ENCODE measurements at places on chromosomes 7 and 10.

- no peaks in the 10 kb centered on the region for H3K27me3 ChIP-seq
- H3K4me3 ChIP-seq = no peak overlapping the region
- H3K36me3 ChIP-seq = no peaks in the 10 kb centered on the region
- H3K27ac ChIP-seq = no peak overlapping the region
These were observed 170.1 kb downstream of the SORCS3 start for GRCh38 chr10:104811166-104811565.

- no peak for DNase-seq
- no peaks in the 10 kb centered on the region for H3K36me3 ChIP-seq
- no peak overlapping the region for H3K4me3 ChIP-seq
- peaks cover 15% of the 10 kb centered on the region for H3K4me1 ChIP-seq
These were observed 80.3 kb upstream of the SEM1 start for GRCh38 chr7:96789914-96790313.

DNA sequence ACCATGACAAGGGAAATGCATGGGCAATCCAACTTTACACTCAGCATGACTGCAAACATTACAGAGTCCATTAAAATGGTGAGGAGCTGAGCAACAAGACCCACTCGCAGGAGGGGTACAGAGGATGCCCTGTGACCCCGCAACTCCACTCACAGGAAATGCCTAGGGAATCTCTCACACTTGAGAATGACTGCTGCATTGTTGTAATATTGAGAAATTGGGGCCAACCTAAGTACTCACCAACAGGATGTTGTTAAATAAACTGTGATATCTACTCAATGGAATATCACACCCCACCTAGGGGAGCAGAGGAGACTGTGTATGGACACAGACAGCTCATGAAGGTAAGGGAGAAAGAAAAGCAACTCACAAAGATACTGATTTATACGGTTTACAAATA, 53.4 kb upstream of the CAMK2B start:
- no peaks in the 10 kb centered on the region for H3K27me3 ChIP-seq
- H3K27ac ChIP-seq = no peak overlapping the region
- no peaks in the 10 kb centered on the region for H3K4me1 ChIP-seq
- no peaks in the 10 kb centered on the region for H3K36me3 ChIP-seq
- no peak for DNase-seq

DNA sequence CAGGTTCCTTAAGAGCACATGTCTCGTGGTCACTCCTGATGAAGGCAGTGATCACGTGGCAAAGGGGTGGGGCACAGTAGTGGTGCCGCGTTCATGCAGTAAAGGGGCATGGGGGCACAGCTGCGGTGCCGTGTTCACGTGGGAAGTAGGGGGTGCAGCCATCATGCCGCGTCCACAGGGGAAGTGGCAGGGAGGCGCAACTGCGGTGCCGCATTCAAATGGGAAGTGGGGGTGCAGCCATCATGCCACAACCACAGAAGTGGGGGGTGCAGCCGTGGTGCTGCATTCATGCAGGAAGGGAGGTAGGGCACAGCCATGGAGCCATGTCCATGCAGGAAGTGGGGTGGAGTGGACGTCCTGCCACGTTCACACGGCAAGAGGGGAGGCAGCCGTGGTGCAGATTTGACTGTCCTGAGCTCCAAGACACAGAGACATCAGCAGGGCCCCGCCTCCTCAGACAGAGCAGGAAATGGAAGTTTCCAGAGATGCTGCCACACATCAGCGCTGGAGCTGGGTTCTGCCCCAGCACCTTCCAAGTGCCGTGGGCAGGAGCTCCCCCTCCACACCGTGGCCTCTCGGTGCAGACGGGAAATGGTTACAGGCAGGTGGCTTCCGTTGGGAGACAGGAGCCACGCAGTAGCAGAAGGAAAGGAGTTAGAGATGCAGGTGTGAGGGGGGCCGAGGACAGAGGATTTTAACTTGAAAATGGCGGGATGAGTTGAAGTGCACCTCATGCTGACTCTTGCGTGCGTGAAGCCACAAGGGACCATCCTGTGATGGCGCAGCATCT, 95.0 kb upstream of the DDC start:
- no peak overlapping the region for H3K27ac ChIP-seq
- no peak overlapping the region for H3K4me3 ChIP-seq
- H3K27me3 ChIP-seq = no peaks in the 10 kb centered on the region
- H3K36me3 ChIP-seq = no peaks in the 10 kb centered on the region

DNA sequence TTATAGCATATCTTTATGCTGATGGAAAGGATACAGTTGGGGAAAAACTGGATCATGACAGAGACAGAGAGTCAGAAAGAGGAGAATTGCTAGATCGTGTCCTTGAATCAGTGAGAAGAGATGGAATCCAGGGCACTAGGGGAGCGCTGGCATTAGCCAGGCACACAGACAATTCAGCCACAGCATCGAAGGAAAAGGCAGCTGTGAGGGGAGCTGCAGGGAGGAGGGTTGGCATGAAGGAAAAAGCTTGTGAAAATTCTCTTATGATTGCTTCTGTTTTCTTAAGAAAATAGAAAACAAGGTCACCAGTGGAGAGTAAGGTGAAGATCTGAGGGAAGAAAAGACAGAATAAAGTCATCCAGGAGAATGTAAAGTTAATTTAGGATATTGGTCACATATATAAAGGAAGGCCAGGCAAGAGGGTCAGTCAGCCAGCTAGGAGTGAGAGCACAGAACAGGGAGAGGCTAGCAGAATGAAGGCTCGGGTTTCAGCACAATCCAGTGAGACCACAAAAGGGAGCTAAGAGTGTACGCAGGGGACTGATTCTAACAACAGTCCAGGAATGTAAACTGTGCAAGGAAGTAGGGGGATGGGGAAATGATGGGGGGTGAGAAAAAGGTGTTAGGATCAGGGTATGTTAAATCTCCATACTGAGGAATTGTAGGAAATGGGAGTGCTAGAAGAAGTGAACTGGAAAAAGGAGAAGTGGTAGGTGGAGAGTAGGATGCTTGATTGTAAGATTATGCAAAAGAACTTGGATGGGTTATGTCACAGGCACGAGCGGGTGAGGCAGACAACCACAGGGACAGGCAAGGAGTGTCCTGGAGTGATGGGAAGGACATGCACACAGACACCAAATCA, 112.0 kb downstream of the RNF32 start:
- no peak for DNase-seq
- no peaks in the 10 kb centered on the region for H3K36me3 ChIP-seq
- H3K27ac ChIP-seq = no peak overlapping the region

DNA sequence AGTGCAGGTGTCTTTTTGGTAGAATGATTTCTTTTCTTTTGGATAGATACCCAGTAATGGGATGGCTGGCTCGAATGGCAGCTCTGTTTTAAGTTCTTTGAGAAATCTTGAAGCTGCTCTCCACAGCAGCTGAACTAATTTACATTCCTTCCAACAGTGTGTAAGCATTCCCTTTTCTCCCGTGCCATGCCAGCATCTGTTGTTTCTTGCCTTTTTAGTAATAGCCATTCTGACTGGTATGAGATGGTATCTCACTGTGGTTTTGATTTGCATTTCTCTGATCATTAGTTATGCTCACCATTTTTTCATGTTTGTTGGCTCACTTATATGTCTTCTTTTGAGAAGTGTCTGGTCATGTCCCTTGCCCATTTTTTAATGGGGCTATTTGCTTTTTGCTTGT, 486.3 kb downstream of the GALNT17 start:
- peaks cover 7% of the 10 kb centered on the region for H3K4me1 ChIP-seq
- H3K27me3 ChIP-seq = no peaks in the 10 kb centered on the region
- no peak for DNase-seq
- H3K27ac ChIP-seq = no peak overlapping the region
- no peak overlapping the region for H3K4me3 ChIP-seq
- H3K36me3 ChIP-seq = no peaks in the 10 kb centered on the region

DNA sequence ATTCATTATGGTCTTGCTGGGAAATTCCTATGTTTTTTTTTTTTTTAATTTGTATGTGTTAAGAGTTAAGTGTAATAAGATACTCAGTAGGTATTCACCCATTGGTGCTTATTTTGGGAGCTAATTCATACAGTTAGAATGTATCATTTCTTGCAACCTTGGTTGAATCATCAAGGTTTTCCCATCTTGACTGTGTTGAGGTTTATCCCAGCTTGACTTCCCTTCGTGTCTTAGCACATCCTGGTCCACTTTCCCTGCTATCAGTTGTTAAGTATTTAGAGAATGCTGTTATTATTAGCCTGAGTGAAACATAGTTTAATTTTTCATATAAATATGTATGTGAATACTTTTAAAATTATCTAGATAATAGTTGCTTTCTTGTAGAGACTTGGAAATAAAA, 20.8 kb downstream of the RALA start:
- peaks cover 4% of the 10 kb centered on the region for H3K4me1 ChIP-seq
- H3K36me3 ChIP-seq = no peaks in the 10 kb centered on the region
- no peaks in the 10 kb centered on the region for H3K27me3 ChIP-seq
- H3K4me3 ChIP-seq = no peak overlapping the region
- no peak overlapping the region for H3K27ac ChIP-seq
- no peak for DNase-seq

DNA sequence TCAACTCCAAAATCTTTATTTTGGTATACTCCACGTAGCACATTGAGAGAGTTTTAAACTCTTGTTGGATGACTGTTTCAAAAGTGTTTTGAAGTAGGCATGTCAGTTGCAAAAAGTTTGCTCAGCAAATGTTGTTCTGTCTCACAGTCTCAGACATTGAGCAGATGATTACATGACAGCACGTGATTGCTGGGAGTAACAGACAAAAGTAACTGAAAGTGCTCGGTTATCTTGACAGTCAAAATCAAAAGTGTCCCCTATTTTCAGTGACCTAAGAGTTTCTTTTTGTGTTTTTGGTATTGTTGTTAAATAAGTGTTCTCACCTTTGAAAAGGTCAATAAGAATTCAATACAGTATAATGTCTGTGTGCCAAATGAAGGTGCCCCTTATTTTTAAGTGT, 84.3 kb downstream of the CFTR start:
- no peak for DNase-seq
- no peaks in the 10 kb centered on the region for H3K4me1 ChIP-seq
- no peak overlapping the region for H3K27ac ChIP-seq
- no peak overlapping the region for H3K4me3 ChIP-seq

DNA sequence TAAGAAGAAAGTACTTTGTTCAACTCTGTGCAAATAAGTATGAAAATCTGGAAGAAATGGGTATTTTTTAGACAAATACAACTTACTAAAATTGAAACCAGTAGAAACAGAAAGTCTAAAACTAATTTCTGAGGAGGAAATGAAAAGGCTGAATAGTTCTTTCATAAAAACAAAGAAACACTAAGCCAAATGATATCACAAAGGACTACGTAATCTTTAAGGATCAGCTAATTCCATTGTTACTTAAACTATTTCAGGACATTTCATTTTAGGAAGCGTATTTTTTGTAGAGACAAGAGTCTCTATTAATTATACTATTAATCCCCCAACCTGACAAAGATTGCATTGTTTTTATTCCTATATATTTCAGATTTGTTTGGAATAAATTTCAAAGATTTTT, 11.2 kb upstream of the CCSER2 start:
- H3K36me3 ChIP-seq = no peaks in the 10 kb centered on the region
- H3K27me3 ChIP-seq = no peaks in the 10 kb centered on the region
- H3K4me1 ChIP-seq = peaks cover 2% of the 10 kb centered on the region
- DNase-seq = no peak
- H3K4me3 ChIP-seq = no peak overlapping the region
- H3K27ac ChIP-seq = no peak overlapping the region

DNA sequence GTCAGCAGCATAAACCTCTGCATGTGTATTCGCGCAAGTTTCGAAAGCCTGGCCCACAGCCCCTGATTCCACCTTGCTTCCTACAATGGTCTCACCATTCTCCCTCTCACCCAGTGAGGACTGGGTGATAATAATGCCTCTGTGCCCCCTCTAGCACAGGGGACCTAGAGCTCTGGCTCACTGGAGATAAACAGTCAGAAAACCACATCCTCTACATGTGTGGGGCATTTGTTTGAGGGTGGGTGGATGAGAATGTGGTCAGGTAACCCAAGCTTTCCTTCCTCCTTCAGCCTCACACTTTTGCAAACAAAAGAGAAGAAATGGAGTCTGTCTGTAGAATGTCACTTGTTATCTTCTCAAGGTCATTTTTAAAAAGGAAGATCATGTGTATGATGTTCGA, 373.5 kb downstream of the KCNMA1 start:
- H3K27me3 ChIP-seq = no peaks in the 10 kb centered on the region
- no peak overlapping the region for H3K4me3 ChIP-seq
- DNase-seq = no peak
- no peaks in the 10 kb centered on the region for H3K4me1 ChIP-seq

GRCh38 chr7:142091961-142092360, 19.6 kb upstream of the MGAM2 start:
- DNase-seq = no peak
- no peaks in the 10 kb centered on the region for H3K4me1 ChIP-seq
- no peaks in the 10 kb centered on the region for H3K36me3 ChIP-seq
- no peaks in the 10 kb centered on the region for H3K27me3 ChIP-seq

DNA sequence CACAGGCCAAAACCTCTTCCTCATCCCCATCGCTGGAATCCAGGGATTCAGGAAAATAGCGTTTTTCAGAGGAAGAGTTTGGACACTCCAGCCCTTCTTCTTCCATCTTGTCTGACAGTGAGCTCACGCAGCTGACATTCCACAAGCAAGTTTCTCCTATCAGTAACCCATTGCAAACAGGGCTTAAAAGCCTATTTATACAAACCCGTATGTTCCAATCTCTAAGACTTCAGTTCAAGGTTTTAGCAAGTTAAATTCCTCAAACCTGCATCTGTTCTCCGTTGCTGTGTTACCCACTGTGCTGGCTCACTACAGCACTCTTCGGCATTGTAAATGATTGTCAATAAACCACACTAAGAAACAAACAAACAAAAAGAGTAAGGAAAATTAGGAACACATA, 373 bp downstream of the DHX32 start:
- no peak for DNase-seq
- no peaks in the 10 kb centered on the region for H3K27me3 ChIP-seq
- H3K36me3 ChIP-seq = no peaks in the 10 kb centered on the region
- peaks cover 2% of the 10 kb centered on the region for H3K4me1 ChIP-seq
- H3K4me3 ChIP-seq = no peak overlapping the region
- H3K27ac ChIP-seq = no peak overlapping the region

DNA sequence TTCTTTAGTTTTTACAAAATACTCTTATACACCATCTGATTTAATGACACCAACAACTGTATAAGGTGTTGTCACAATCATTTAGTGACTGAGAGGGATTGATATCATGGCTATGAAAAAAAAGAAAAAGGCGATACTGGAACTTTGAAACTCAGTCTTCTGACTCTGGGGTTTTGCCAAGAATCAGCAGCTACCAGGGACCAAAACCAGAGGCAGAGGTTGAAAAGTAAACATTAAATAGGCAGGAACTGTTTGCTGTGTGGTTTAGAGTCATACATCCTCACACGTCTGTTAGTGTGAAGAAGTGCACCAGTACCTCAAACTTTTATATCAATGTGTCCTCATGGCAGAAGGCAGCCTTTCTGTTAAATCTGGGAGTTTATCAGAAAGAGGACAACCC, 19.9 kb upstream of the GGCT start:
- no peak overlapping the region for H3K4me3 ChIP-seq
- no peaks in the 10 kb centered on the region for H3K27me3 ChIP-seq
- no peaks in the 10 kb centered on the region for H3K36me3 ChIP-seq
- H3K4me1 ChIP-seq = no peaks in the 10 kb centered on the region

- no peaks in the 10 kb centered on the region for H3K4me1 ChIP-seq
- DNase-seq = no peak
- no peaks in the 10 kb centered on the region for H3K27me3 ChIP-seq
- no peaks in the 10 kb centered on the region for H3K36me3 ChIP-seq
These were observed 30.8 kb upstream of the SCIN start for GRCh38 chr7:12539681-12540080.

All from H1 (cell line).